Right lung (tissue), 10 donors: ENCODE measurements at places on chromosomes 2 and 18. TPM values are rescaled to one million over a fixed set of nuclear protein-coding genes. Genes with fewer than 3 reads are reported as not detected.

Gene LONRF2
- 3.8 TPM for polyA plus RNA-seq

Gene MBD2
- 65.4 TPM for polyA plus RNA-seq

Gene TMEM178A
- polyA plus RNA-seq = 8.8 TPM

Gene GKN1
- not detected for polyA plus RNA-seq

Gene ERICH2
- polyA plus RNA-seq = 9.6 TPM

Gene FKBP1B
- polyA plus RNA-seq = 15.8 TPM

Gene RTN4
- polyA plus RNA-seq = 204 TPM

Gene IL36B
- not detected for polyA plus RNA-seq

Gene OTOF
- 0.03 TPM for polyA plus RNA-seq

Gene KLHL30
- polyA plus RNA-seq = 0.18 TPM

Gene EIPR1
- 18.7 TPM for polyA plus RNA-seq

Gene HAAO
- polyA plus RNA-seq = 25.2 TPM

Gene POLE4
- polyA plus RNA-seq = 50.6 TPM

Gene RPRM
- 1.7 TPM for polyA plus RNA-seq

Gene SPR
- polyA plus RNA-seq = 3.8 TPM

Gene ACP1
- 173 TPM for polyA plus RNA-seq

Gene ADCYAP1
- polyA plus RNA-seq = 0.13 TPM

Gene TNS1
- 125 TPM for polyA plus RNA-seq

Gene MOGAT1
- not detected for polyA plus RNA-seq

Gene LIMS4
- polyA plus RNA-seq = 4.0 TPM

Gene PDE1A
- 16.0 TPM for polyA plus RNA-seq

Gene PKDCC
- 182 TPM for polyA plus RNA-seq

Gene STAMBP
- polyA plus RNA-seq = 48.0 TPM

Gene REG3G
- not detected for polyA plus RNA-seq

Gene GALNT13
- 3.5 TPM for polyA plus RNA-seq

Gene OTOS
- polyA plus RNA-seq = not detected

Gene CRYGD
- not detected for polyA plus RNA-seq

Gene PLEK
- polyA plus RNA-seq = 13.9 TPM

Gene TPO
- 0.28 TPM for polyA plus RNA-seq

Gene TSPYL6
- 0.10 TPM for polyA plus RNA-seq

Gene ANKRD29
- polyA plus RNA-seq = 73.8 TPM

Gene NPC1
- 18.9 TPM for polyA plus RNA-seq

Gene BOK
- 24.1 TPM for polyA plus RNA-seq

Gene SESTD1
- polyA plus RNA-seq = 41.0 TPM

Gene REG3A
- not detected for polyA plus RNA-seq

Gene PIK3C3
- polyA plus RNA-seq = 67.0 TPM

Gene CACNB4
- polyA plus RNA-seq = 4.2 TPM

Gene RIOK3
- polyA plus RNA-seq = 57.0 TPM

Gene ONECUT2
- 0.08 TPM for polyA plus RNA-seq

Gene RFX8
- polyA plus RNA-seq = 1.1 TPM

Gene B3GNT7
- 3.3 TPM for polyA plus RNA-seq

Gene FOXI3
- 0.04 TPM for polyA plus RNA-seq

Gene ATP6V1B1
- 3.1 TPM for polyA plus RNA-seq

Gene ANKRD23
- polyA plus RNA-seq = 4.7 TPM

Gene INHBB
- 0.12 TPM for polyA plus RNA-seq

Gene CPLX4
- not detected for polyA plus RNA-seq

Gene ACOXL
- 4.7 TPM for polyA plus RNA-seq

Gene UGT1A8
- not detected for polyA plus RNA-seq

Gene EHD3
- polyA plus RNA-seq = 7.5 TPM

Gene ACMSD
- 1.6 TPM for polyA plus RNA-seq

Gene IL18RAP
- 1.6 TPM for polyA plus RNA-seq

Gene RBM43
- 26.0 TPM for polyA plus RNA-seq
